ENCODE measurements at places on chromosomes 12 and 14. TPM values are rescaled to one million over a fixed set of nuclear protein-coding genes. Genes with fewer than 3 reads are reported as not detected.
A peak's percentile ranks its signal among the peaks of the same experiment; 100 is the strongest.

Gene MYO1H
- not detected for total RNA-seq

Gene CD4
- total RNA-seq = 8.4 TPM

Gene AQP2
- total RNA-seq = not detected

Gene LRP1-AS
- not detected for total RNA-seq

Gene TAC3
- not detected for total RNA-seq

Gene RHEBL1
- not detected for total RNA-seq

Gene KCNC2
- not detected for total RNA-seq

Gene SOAT2
- total RNA-seq = not detected

Gene ASIC1
- total RNA-seq = not detected

Gene KERA
- total RNA-seq = not detected

DNA sequence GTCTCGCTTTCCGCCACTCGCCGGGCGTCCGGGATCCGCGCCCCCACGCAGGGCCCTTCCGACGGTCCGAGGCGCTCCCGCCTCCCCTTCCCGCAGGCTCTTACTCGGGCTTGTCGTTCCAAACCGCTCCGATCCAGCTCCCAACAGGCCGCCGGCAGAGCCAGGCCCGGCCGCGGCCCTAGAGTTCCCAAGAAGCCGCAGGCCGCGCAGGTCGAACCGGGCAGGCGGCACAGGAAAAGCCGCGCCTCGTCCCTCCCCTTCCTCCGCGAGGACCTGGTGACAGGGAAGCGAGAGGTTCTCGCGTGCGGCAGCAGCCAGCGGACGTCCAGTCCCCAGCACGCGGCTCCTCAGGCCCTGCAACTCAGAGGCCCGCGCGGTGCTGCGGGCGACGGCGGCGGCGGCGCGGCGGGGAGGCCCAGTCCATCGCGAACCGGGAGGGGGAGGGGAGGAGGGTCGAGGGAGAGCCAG lies 272 bp downstream of the HECTD1 start:
- DNase-seq = no peak

- DNase-seq = no peak
Measured at GRCh38 chr12:29104516-29104915, 44.6 kb upstream of the FAR2 start.

DNA sequence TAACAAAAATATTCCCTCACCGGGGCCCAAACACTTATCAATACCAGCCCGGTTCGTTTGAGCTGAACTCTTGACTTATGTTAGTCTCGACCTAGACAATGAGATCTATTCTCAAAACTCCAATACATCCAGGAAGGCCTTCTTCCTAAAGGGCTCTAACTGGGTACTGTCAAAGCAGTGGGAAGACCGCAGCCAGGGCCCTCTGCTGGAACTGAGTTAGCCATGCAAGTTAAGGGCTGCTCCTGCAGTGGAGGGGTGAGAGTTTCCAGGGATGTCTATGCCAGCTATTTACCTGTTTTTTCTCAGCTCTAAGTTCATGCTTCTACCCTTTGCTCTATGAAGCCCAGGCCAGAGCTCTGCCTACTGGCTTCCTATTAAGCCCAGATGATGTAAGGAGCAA lies 348.8 kb downstream of the GXYLT1 start:
- no peak for DNase-seq

- DNase-seq = no peak
Measured at GRCh38 chr12:25705261-25705660, 152.2 kb upstream of the LMNTD1 start.

DNA sequence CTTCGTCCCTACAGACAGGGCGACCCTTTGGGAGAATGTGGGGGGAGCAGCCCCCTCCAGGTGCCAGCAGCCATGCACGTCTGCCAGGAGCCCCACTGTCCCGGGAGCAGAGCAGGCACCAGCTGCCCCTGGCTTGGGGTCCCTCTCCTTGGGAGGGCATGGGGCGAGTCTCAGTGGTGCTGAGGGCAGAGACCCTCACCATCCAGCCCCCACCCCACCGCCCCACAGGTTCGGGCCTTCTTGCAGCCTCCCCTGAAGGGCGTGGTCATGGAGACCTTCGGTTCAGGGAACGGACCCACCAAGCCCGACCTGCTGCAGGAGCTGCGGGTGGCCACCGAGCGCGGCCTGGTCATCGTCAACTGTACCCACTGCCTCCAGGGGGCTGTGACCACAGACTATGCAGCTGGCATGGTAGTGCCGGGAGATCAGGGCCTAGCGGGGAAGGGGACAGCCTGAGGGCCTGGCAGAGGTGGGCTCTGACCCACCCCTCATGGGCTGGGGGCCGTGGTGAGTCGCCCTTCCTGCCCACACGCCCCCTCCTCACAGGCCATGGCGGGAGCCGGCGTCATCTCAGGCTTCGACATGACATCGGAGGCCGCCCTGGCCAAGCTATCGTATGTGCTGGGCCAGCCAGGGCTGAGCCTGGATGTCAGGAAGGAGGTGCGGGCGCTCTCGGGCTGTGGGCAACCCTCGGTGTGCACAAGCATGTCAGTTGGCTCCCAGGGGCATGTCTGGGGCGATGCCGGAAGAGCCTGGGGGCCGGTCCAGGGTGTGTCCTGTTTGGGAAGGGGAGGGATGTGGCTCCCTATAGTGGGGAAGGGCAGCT lies 18.8 kb downstream of the ASPG start:
- DNase-seq = no peak

GRCh38 chr12:47935184-47935583 lies 28.2 kb upstream of the TMEM106C start:
- DNase-seq = no peak

GRCh38 chr14:70640938-70641547 lies 673 bp upstream of the TTC9 start:
- peak; percentile 14 for DNase-seq

DNA sequence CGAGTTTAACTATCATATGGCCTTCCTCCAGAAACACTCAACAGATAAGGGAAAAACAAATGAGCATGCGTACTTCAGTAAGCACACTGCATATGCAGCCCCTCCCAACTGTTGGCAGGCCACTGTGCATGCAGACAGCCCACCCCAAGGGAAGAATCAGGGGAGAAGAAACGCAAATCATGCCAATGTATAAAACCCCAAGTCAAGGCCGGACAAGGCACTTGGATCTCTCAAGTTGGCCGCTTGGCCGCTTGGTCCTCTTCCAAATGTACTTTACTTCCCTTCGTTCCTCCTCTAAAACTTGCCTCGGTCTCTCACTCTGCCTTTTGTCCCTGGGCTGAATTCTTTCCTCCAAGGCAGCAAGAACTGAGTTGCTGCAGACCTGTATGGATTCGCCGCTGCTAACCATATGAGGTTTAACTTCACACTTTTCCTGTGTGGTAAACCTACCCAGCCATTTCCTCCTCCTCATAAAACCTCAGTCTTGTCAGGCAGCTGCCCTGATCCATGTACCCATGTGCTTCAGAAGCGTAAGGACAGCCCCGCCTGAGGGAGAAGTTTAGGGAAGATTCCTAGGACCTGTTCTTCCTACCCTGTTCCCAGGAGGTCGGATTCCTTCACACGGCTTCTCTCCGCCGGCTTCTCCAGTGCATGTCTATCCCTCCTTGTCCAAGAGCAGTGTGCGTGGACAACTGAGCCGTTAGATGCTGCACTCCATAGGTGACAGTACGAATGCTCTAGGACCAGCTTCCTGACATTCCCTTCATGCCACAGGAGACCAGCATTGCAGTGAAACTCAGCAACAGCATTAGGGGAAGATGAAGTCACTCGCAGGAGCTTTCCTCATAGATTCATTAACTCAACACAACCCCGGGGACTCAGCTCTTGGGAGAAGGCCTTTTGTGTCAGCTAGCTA lies 188.0 kb downstream of the MON2 start:
- no peak for DNase-seq

GRCh38 chr12:116172224-116172849 lies 105.2 kb downstream of the MED13L start:
- DNase-seq = no peak

GRCh38 chr12:65308601-65309071 lies 30.2 kb downstream of the MSRB3 start:
- DNase-seq = no peak

DNA sequence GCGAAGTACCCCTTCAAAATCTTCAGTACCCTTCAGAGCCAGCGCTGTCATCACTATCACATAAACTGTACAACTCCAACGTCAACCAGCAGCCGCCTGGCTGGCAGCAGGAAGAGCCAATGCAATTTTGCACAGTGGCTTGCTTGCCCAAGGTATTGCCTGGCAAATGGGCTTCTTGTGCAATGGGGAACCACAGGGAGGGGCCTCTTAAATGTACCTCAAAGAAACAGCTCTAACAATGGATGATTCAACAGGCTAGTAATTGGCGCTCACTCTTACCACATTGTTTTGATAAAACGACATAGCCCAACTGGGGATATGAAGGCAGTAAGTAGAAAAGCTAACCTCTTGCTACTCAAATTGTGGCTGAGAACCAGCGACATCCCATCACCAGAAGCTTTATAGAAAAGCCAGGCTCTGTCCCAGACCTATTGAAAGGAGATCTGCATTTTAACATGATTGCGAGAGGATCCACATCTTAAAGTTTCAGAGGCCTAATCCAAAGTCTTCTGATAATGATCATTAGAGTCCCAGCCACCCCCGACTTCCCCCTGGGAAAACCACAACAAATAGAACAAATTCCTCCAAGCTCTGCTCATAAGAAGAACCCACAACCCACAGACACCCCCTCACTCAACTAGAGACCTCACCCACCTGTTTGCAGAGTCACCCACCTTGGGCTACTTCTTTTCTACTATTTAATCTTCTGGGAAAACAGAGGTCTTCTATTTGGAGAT lies 125.3 kb upstream of the HIF1A start:
- no peak for DNase-seq

GRCh38 chr12:47082796-47083621 lies 3.2 kb upstream of the AMIGO2 start:
- DNase-seq = no peak

GRCh38 chr12:29957835-29958234 lies 174.1 kb upstream of the TMTC1 start:
- no peak for DNase-seq

GRCh38 chr12:12562016-12562483 lies 613 bp downstream of the DUSP16 start:
- peak; percentile 44 for DNase-seq

- no peak for DNase-seq
Measured at GRCh38 chr12:40300490-40300889, 75.7 kb downstream of the LRRK2 start.

- no peak for DNase-seq
Measured at GRCh38 chr12:77047341-77048109, 17.8 kb downstream of the E2F7 start.

All from uterus (tissue), 4 donors.